ENCODE measurements at places on chromosomes 1 and 21.

DNA sequence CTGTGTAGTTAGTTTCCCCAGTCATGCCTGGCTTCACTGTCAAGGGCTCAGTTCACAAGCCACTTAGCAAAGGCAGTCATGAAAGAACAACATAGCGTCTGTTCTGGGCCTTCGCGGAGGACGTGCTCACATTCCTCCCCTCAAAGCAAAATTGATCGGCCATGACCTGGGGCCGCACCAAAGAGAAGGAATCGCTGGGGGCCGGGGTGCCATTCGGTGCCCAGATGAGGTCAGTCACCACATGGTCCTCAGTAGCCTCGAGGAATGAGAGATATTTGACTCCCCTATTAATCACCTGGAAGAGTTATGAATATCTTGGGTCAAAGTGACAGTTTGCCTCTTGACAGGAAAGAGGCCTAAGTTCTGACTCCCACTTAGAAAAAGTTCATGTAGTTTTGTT is 251.1 kb upstream of the JUN start:
- no peak for DNase-seq

DNA sequence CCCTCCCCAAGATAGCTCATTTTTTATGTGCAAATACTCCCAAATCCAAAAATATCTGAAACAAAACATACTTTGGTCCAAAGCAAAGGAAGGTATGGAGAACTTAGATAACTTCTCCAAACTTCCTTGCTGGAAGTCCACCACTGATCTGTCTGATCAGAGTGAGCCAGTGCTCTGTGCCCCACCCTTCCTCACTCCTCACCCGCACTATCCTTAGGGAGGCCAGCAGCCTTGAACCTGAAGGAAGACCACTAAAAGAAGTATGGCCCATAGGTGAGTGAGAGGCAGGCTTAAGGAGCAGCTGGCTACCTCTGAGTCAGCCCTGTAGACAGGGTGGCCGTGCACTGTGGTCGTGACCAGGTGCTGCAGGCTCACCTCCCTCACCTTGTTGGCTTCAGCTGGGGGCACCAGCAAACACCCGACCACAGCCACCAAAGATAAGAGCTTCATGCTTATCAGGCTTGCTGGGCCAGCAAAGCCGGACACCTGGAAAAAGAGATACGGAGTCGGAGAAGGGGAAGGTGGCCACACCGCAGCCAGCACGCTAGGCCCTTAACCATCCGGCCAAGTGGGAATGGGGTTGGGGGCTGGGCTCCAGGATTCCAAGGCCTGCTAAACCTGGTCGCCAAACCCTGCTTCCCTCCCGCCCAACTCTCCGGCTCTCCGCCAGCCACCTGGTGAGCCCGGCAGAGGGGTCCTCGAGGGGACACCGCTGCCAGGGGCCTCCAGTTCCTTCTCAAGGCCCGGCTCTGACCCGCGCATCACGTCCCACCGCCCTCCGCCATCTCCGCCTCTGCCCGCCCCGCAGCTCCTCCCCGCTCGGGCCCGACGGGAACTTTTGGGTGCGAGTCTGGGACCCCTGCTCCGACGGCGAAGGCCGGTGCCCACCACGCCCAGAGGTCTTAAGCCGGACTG is 543 bp downstream of the TMEM9 start:
- DNase-seq = peak; percentile 75

DNA sequence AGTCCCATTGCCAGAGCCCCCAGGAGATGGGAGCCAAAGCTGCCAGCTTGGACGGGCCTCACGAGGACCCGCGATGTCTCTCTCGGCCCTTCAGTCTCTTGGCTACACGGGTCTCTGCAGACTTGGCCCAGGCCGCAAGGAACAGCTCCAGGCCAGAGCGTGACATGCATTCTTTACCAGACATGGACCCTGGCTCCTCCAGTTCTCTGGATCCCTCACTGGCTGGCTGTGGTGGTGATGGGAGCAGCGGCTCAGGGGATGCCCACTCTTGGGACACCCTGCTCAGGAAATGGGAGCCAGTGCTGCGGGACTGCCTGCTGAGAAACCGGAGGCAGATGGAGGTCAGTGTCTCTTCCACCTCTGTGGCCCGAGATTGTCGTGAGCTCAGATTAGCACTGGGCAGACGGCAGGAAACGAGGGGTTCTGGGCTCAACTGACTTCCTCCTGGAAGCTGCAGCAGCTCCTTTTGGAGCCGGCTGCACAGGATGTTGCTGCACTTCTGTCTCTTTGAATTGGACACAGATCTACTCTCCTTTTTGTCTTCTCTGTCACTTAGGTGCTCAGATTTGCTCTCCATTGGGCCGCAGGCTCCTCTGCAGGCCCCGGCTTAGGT is 68.0 kb downstream of the DISC1 start:
- DNase-seq = no peak

DNA sequence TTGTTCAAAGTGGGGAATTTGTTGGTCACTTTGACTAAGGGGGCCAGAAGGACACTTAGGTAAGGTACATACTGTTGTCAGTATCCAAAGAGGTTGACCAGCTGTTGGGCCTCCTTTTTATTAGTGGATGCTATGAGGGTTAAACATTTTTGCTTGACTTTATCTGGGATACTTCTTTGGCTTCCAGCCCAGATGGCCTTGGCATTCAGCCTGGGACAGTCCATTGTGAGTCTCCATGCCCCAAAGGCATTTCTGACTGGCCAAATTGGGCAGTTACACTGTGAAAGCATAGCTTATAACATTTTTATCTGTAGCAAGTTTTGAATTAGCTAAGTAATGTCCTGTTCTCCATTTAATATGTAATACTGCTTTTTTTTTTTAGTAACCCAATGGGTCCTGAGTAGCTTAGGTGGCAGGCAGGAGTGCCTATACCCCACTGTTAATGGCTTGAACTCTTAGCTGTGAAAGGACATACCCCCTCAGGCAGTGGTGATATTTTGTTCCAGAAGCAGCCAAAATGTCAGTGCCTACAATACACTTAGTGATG is 35.4 kb upstream of the CD1D start:
- no peak for DNase-seq

- DNase-seq = no peak
Measured at GRCh38 chr1:153919876-153920852, 2.6 kb downstream of the GATAD2B start.

- DNase-seq = peak; percentile 42
Measured at GRCh38 chr21:42467140-42467983, 28.7 kb downstream of the RSPH1 start.

DNA sequence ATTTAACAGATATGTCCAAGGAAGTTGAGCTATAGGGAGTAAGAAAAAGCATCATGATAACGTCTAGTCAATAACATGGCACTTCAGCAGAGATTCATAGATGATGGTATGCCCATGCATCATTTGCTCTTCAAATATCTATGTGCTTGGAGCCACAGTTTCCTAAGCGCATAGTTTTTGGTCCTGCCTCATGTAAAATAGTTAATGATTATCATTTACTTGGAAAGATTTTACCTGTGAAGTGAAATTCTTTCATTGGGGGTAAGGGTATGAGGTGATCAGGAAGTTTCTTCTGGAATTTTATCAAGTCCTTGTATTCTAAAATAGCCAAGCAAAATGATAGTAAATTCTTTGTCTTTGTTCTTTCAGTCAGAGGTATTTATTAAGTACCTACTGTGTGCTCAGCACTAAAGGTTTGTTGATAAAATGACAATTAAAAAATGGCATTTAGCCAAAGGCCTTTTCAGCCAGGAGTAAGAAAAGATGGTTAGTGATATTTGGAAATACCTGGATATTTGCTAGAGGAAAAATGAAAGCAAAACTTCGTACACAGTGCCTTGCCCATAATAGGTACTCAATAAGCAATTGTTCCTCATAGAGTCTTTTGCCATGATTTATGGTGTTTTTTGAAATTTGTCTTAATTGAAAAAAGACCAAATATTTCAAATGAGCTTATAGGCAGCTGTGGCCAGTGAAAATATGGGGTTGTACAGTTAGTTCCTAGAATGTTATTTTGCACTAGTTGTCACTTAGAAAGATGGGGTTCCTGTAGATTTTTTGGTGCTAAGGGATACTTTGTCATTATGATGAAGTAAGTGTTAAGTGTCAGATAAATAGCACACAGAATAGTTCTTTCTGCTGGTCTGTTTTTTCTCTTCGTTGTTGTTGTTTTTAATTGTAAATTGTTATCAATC is 13.1 kb downstream of the PDIK1L start:
- DNase-seq = no peak

GRCh38 chr1:163104385-163105099 is 35.4 kb downstream of the RGS4 start:
- DNase-seq = no peak

GRCh38 chr1:60731321-60731720 is 351.0 kb upstream of the NFIA start:
- no peak for DNase-seq

DNA sequence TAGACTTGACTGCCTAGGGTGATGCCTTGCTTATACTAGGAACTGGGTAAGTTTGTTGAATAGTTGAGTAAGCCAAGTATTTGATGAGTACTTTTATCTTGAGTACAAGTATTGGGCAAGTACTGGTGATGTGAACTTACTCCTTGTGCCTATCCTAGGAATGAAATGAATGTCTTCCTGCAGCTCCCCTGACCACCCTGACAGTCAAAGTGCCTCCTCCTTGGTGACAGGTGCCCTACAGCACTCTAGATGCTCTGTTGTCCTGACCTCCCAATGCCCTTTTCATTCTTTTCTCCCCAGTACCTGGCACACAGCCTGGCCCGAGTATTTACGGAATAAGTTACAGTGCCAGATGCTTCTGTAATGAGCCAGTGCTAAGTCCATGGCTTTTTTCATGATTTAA is 25.5 kb downstream of the PCSK9 start:
- no peak for DNase-seq

DNA sequence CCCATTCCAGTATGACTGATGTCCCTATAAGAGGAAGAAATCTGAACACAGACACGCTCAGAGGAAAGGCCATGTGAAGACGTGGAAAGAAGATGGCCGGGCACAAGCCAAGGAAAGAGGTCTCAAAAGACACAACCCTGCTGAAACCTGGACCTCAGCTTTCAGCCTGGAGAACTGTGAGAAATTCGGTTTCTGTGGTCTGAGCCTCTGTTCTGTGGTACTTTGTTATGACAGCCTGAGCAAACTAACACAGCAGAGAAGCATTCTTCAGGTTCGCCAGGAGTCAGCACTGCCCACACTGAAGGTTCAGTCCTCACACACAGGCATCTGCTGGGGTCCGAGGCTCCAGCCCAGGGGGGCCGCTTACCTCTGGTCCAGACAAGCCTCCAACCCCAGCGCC is 37.7 kb downstream of the SEC16B start:
- DNase-seq = no peak
